Heart left ventricle (tissue), 16 donors: ENCODE measurements at places on chromosomes 11 and 22.

DNA sequence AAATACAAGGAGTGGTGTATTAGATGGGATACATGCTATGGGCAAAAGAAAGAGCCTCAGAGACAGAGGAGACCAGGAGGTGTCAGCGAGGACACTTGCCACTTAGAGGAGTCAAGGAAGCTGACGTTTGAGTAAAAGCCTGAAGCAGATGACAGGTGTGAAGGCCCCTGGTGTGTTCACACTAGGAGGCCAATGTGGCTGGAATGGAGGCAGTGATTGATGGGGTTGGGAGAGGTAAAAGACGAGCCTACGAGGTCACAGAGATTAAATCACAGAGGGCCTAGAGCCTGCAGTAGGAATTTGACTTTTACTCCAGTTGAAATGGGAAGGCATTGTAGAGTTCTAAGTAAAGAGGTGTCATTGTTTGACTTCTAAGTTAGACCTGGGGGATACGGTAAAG, 12.0 kb upstream of the GDPD5 start:
- no peaks in the 10 kb centered on the region for H3K36me3 ChIP-seq
- H3K4me1 ChIP-seq = peaks cover 13% of the 10 kb centered on the region
- no peaks in the 10 kb centered on the region for H3K27me3 ChIP-seq
- no peak for DNase-seq

- H3K4me3 ChIP-seq = no peak overlapping the region
- H3K36me3 ChIP-seq = no peaks in the 10 kb centered on the region
- no peaks in the 10 kb centered on the region for H3K27me3 ChIP-seq
Measured at GRCh38 chr11:8532475-8532874, 61.6 kb downstream of the STK33 start.

GRCh38 chr22:42648368-42649245, 585 bp downstream of the CYB5R3 start:
- peak overlapping the region; percentile 91 for H3K4me3 ChIP-seq
- H3K27me3 ChIP-seq = no peaks in the 10 kb centered on the region
- H3K4me1 ChIP-seq = peaks cover 48% of the 10 kb centered on the region
- peak; percentile 75 for DNase-seq
- peak overlapping the region; percentile 92 for H3K27ac ChIP-seq

DNA sequence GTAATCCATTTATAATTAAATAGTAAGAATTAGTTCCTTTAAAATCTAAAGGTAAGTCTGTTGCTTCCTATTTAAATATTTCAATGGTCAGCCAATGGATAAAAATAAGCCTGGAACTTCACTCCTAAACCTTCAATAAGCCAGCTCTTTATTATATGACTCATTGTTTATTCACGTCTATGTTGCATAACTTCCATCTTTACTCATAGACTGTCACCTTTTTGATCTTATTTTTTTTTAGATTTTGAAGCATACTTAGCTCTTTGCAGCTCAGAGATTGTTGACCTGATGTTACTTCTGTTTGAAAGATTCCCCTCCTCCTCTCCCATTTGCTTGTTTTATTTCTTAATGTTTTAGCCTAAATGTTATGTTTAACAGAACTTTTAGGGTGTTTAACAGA, 1571.2 kb upstream of the RAG2 start:
- no peaks in the 10 kb centered on the region for H3K36me3 ChIP-seq
- no peak overlapping the region for H3K27ac ChIP-seq
- no peak overlapping the region for H3K4me3 ChIP-seq
- no peaks in the 10 kb centered on the region for H3K4me1 ChIP-seq
- DNase-seq = no peak
